Activated CD4-positive, alpha-beta T cell treated with anti-CD3 and anti-CD28 coated beads for 36 hours (primary cell): ENCODE measurements at places on chromosomes 4 and X. TPM values are rescaled to one million over a fixed set of nuclear protein-coding genes. Genes with fewer than 3 reads are reported as not detected.

- no peaks in the 10 kb centered on the region for H3K36me3 ChIP-seq
- DNase-seq = no peak
- H3K27ac ChIP-seq = no peak overlapping the region
- H3K4me3 ChIP-seq = no peak overlapping the region
- peaks cover 14% of the 10 kb centered on the region for H3K4me1 ChIP-seq
These were observed 51.5 kb upstream of the RAP2C start for GRCh38 chrX:132270699-132271098.

DNA sequence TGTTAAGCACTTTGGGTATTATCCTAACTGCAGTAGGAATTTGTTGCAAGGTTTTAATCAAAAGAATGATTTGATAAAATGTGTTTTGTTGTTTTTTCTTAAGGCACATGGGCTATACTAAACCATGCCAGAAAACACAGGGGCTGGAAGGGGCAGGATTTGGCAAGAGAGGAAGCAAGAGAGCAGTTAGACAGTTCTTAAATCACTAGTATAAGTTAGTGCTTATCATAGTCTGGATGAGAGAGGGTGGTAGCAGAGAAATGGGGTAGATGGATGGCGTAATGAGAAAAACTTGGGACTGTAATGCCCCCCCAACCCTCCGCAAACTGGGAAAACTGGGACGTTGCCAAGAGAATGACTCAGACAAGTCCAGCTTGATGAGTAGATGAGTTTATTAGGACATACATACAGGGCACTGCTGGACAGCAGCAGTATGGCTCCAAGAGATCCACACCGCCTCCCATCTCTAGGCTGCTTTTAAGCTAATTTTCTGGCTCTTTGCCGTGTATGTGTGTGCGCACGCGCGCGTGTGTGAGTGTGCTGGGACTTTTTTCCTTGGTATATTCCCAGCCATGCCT, 151.5 kb downstream of the PDLIM5 start:
- H3K27ac ChIP-seq = no peak overlapping the region
- H3K27me3 ChIP-seq = no peaks in the 10 kb centered on the region
- H3K36me3 ChIP-seq = no peaks in the 10 kb centered on the region
- H3K4me3 ChIP-seq = no peak overlapping the region
- H3K4me1 ChIP-seq = no peaks in the 10 kb centered on the region

DNA sequence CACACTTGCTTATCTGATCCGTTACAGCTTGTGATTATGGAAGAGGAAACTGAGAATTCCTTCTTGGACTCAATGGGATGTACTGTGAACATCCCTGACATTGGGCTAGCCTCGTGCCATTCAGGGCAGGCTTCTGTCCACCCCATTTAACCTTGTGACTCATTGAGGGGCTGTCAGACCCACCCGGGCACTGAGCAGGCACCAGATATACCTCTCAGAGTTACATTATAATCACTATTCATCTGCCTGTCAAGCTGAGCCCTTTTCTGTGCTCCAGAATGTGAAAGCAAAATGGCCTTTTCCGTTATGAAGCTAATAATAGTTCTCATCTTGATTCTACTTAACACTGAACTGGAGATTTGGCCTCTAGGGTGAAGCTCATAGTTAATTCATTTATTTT, 170.6 kb upstream of the SCML1 start:
- DNase-seq = no peak
- no peaks in the 10 kb centered on the region for H3K27me3 ChIP-seq
- peaks cover 3% of the 10 kb centered on the region for H3K36me3 ChIP-seq
- no peak overlapping the region for H3K4me3 ChIP-seq
- H3K27ac ChIP-seq = no peak overlapping the region

GRCh38 chr4:79267671-79268070, 58.2 kb downstream of the NAA11 start:
- no peak overlapping the region for H3K27ac ChIP-seq
- no peaks in the 10 kb centered on the region for H3K4me1 ChIP-seq
- no peak overlapping the region for H3K4me3 ChIP-seq
- no peaks in the 10 kb centered on the region for H3K27me3 ChIP-seq

DNA sequence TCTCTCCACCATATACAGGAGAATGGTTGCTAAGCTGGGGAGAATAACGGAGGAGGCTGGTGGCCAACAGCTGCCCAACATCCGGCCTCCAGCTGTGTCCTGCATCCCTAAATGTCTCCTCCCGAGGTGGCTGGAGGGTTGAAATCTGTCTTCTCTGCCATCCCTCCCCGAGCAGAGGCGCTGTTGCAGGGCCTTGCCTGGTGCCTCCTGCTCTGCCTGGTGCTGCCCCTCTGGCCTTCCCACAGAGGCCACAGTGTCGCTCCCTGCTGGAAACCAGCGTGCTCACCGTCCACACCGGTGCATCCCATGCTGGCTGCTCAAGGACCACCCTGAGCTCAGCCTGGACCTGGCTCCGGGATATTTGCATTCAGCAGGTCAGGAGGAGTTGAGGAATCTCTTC, 115.2 kb downstream of the ENPP6 start:
- H3K36me3 ChIP-seq = no peaks in the 10 kb centered on the region
- no peak overlapping the region for H3K27ac ChIP-seq
- peaks cover under 1% of the 10 kb centered on the region for H3K4me1 ChIP-seq
- no peak overlapping the region for H3K4me3 ChIP-seq
- no peak for DNase-seq

Gene CLIC2
- 0.88 TPM for total RNA-seq

Gene SHROOM2
- not detected for total RNA-seq

DNA sequence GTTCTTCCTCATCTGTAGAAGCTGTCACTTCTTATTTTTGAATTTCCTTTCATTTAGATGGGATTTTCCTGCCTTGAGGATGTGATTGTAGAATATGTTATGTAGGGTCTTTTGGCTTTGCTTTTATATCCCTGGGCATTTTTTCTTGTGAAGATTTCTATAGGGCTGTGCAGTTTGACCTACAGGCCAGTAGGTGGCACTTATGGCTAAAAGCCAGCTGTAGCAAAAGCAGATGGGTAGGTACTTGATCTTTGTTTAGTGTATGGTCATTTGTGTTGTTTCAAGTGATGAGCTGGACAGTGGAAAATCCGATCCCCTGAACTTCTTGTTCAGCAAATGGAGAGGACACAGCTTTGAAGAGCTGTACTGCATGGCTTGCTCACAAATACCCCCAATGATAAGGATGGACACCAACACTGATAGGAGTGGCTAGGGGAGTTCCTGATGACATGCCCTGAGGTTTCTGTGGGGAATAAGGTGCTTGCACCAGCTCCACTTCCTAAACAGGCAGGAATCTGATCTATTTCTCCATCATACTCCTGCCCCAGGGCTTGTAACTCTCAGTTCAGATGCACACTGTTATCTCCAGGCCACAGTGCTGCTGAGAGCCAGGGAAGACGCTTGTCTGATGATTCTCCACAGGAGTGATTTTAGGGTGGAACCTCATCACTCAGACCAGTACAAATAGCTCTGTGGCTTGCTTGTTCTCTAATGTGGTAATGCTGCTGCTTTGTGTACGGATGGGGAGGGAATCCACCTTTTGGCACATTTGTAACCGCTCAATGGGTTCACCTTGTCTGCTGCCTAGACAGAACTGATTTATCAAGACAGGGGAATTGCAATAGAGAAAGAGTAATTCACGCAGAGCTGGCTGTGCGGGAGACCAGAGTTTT, 417.1 kb upstream of the MAGEB16 start:
- no peak for DNase-seq
- no peaks in the 10 kb centered on the region for H3K27me3 ChIP-seq
- no peak overlapping the region for H3K27ac ChIP-seq
- no peaks in the 10 kb centered on the region for H3K36me3 ChIP-seq
- H3K4me3 ChIP-seq = no peak overlapping the region
- H3K4me1 ChIP-seq = no peaks in the 10 kb centered on the region

DNA sequence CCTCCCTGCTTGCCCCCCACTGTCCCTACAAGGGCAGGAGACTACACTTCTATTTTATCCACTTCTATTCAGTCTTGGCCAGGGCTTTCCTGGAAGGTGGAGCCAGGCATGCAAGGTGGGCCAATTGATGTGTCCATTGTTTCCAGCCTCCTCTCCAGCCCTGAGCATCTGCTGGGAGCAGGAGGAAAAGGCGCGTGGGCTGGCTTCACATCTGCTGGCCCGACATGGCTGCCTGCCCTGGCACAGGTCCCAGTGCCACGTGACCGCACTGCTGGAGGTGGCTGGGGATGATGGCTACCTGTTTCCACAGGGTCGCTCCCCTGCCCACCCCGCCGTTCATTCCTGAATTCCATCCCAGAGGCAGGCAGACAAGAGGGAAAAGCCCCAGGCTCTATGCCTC, 247.7 kb downstream of the AFAP1 start:
- no peak overlapping the region for H3K27ac ChIP-seq
- no peaks in the 10 kb centered on the region for H3K27me3 ChIP-seq
- no peak overlapping the region for H3K4me3 ChIP-seq
- no peaks in the 10 kb centered on the region for H3K36me3 ChIP-seq

Gene CDS1
- 0.12 TPM for total RNA-seq

DNA sequence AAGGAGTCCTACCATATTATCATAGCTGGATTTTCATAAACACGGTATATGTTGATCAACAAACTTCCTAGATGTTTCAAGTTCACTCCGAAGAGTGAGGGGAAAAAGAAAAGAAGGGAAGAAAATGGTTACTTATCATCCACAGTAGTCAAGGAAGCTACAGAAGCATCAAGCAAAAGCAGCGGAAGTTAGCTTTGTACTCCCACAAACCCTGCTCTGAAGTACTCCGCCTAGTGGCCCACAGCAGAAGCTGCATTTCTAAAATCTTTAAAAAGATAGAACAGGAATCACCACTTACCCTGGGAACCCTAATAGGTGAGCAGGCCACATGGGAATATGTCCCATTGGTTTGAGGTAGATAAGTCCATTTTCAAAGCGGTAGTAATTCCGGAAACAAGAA, 28.5 kb upstream of the FRG1 start:
- no peaks in the 10 kb centered on the region for H3K27me3 ChIP-seq
- H3K36me3 ChIP-seq = peaks cover 2% of the 10 kb centered on the region
- no peak overlapping the region for H3K27ac ChIP-seq
- H3K4me1 ChIP-seq = no peaks in the 10 kb centered on the region
- DNase-seq = no peak

DNA sequence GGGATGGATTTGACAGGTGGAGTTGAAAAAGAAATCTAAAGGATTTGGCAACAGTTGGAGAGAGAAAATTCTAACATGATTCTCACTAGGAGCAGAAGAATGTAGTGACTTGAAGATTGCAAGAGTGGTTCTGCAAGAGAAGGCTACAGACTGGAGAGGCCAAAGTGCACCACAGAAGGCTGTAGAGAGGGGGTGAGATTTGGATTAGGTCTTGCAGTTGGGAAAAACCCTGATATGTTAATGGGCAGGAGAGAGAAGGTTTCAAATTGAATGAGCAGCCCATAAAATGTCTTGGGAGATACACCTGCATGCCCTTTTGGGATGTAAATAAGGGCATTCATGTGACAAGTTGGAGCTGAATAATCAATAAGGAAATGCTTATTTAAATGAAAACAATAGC, 14.7 kb upstream of the VEGFD start:
- no peaks in the 10 kb centered on the region for H3K4me1 ChIP-seq
- no peak overlapping the region for H3K4me3 ChIP-seq
- H3K27me3 ChIP-seq = no peaks in the 10 kb centered on the region

Gene RIBC1
- 0.46 TPM for total RNA-seq

DNA sequence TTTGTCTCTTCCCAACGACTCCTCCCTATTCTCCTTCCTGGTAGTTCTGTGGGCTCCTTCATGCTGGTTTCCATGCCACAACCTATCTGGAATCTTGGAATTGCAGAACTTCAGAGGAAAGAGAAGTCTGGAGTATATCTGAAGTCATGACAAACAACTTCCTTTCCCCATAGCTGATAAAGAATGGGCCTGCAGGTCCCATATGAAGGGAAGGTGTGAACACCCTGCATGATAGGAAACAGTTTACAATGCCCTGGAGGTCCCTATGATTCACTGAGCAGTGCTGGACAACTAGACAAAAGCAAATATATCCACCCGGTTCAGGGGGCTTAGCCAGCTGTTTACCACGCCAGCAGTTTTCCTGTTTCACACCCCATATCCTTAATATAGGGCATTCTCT, 19.4 kb downstream of the FAM9C start:
- H3K27me3 ChIP-seq = no peaks in the 10 kb centered on the region
- H3K4me3 ChIP-seq = no peak overlapping the region
- peaks cover 73% of the 10 kb centered on the region for H3K4me1 ChIP-seq
- H3K36me3 ChIP-seq = no peaks in the 10 kb centered on the region
- no peak for DNase-seq
